CD8-positive, alpha-beta memory T cell (primary cell): ENCODE measurements at places on chromosomes 6 and 20.

DNA sequence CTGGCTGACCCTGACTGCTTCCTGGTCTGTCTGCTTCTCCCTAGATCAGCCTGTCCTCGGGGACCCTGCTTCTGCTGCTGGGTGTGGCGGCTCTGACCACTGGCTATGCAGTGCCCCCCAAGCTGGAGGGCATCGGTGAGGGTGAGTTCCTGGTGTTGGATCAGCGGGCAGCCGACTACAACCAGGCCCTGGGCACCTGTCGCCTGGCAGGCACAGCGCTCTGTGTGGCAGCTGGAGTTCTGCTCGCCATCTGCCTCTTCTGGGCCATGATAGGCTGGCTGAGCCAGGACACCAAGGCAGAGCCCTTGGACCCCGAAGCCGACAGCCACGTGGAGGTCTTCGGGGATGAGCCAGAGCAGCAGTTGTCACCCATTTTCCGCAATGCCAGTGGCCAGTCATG, 6.3 kb downstream of the NRSN2 start:
- peaks cover 9% of the 10 kb centered on the region for H3K4me1 ChIP-seq
- H3K36me3 ChIP-seq: no peaks in the 10 kb centered on the region
- no peak overlapping the region for H3K4me3 ChIP-seq
- no peaks in the 10 kb centered on the region for H3K27me3 ChIP-seq

GRCh38 chr6:43963203-43963602, 164.0 kb downstream of the MRPL14 start:
- no peaks in the 10 kb centered on the region for H3K4me1 ChIP-seq
- DNase-seq: no peak
- no peaks in the 10 kb centered on the region for H3K36me3 ChIP-seq
- H3K4me3 ChIP-seq: no peak overlapping the region
- H3K27me3 ChIP-seq: no peaks in the 10 kb centered on the region

- H3K36me3 ChIP-seq: no peaks in the 10 kb centered on the region
- no peak overlapping the region for H3K4me3 ChIP-seq
- H3K4me1 ChIP-seq: no peaks in the 10 kb centered on the region
- H3K27me3 ChIP-seq: no peaks in the 10 kb centered on the region
Observed at GRCh38 chr6:108524528-108525248, 36.0 kb upstream of the FOXO3 start.

- no peak overlapping the region for H3K27ac ChIP-seq
- H3K27me3 ChIP-seq: no peaks in the 10 kb centered on the region
- no peak overlapping the region for H3K4me3 ChIP-seq
- no peaks in the 10 kb centered on the region for H3K36me3 ChIP-seq
Observed at GRCh38 chr6:52759085-52759484, 4.2 kb downstream of the GSTA2 start.

GRCh38 chr20:32600681-32601237, 15.6 kb upstream of the NOL4L start:
- no peak overlapping the region for H3K27ac ChIP-seq
- DNase-seq: no peak
- H3K4me1 ChIP-seq: no peaks in the 10 kb centered on the region
- no peaks in the 10 kb centered on the region for H3K36me3 ChIP-seq

GRCh38 chr6:156774863-156775405, 2.2 kb upstream of the ARID1B start:
- no peak for DNase-seq
- H3K27me3 ChIP-seq: no peaks in the 10 kb centered on the region
- H3K27ac ChIP-seq: no peak overlapping the region
- H3K36me3 ChIP-seq: no peaks in the 10 kb centered on the region
- H3K4me3 ChIP-seq: no peak overlapping the region

DNA sequence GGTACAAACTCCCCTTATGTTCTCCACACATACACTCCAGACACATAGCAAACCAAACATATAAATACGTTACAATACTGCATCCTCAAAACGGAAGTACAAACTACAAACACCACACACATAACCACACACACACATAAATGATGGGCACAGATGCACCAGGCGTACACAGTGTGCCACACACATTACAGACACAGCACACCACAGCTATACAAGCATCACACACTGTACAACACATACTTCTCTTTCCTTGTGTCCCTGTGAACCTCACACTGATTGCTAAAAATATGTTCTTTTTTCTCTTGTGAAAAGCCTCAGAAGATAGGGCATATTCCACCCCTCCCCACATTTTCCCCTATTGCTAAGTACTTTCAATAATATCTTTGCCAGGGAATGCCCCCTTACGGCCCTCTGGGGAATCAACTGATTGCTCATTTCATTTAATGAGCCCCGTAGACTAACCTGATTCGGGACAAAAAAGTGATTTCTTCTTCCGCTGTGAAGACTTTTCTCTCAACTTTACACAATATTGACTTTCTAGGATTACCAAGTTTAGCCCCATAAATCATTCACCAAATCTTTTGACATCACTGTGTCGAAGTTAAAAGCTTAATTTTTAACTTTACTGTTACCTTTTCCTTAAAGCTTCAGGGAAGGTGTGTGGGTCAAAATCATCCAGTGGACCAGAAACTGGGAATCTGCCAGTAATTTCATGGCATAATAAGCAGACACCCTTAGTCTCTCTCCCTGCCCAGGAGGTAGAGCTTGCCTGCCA, at the start of gene SLC17A1:
SLC17A1 (minus strand) TSS at position 521 of the 775 bp plus-strand sequence. CDS start 1,495 bp downstream, outside the sequence.
- no peak within 1 kb of the TSS for H3K27ac ChIP-seq
- H3K27me3 ChIP-seq: no peaks in the 10 kb centered on the region
- no peaks in the 10 kb centered on the region for H3K4me1 ChIP-seq
- DNase-seq: no peak
- H3K36me3 ChIP-seq: no peaks in the 10 kb centered on the region

- no peaks in the 10 kb centered on the region for H3K4me1 ChIP-seq
- no peaks in the 10 kb centered on the region for H3K27me3 ChIP-seq
- DNase-seq: no peak
- no peak overlapping the region for H3K4me3 ChIP-seq
- no peaks in the 10 kb centered on the region for H3K36me3 ChIP-seq
Observed at GRCh38 chr6:136411453-136412354, 122.1 kb upstream of the BCLAF1 start.

DNA sequence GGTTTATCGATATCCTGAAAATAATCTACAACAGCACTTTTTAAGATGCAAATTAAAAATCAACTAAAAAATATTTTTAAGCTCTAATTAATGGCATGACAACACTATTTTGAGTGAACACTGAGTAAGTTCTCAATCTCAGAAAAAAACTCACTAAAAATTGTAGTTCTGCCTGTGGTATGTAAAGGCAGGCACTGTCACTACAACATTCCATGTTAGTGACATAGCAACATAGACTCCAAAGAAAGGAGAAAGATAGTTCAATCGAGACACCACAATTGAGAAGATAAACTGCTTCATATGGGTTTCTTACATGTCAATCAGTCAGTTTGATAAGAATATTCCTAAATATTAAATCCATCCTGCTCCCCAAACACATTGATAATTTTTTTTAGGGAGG, 38.0 kb downstream of the COL12A1 start:
- H3K27ac ChIP-seq: no peak overlapping the region
- DNase-seq: no peak
- H3K36me3 ChIP-seq: no peaks in the 10 kb centered on the region
- H3K27me3 ChIP-seq: no peaks in the 10 kb centered on the region
- no peak overlapping the region for H3K4me3 ChIP-seq

GRCh38 chr6:94362061-94362864, 942.9 kb upstream of the EPHA7 start:
- H3K4me3 ChIP-seq: no peak overlapping the region
- no peak overlapping the region for H3K27ac ChIP-seq
- DNase-seq: no peak
- no peaks in the 10 kb centered on the region for H3K36me3 ChIP-seq

DNA sequence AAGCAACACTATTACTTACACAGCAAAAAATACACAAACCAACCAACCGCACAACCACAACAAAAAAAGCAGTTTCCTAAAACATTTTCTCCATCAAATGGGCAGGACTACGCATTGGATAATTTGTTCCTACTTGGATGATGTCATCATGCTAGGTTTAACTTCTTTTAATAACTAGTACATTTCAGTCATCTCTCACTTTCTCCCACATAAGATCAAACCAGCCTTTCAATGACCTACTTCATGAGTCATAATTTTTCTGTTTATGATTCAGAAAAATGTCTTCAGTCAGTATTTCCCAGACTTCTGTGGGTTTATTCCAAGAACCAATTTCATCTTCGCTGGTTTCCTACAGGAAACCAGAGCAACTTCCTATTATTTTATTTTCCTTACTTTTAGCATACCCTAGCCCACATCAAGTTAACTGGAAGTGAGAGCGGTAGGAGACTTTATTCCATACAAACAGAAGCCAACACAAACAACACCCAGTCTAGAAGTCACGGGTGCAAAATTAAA, 134.2 kb downstream of the GMDS start:
- H3K4me3 ChIP-seq: no peak overlapping the region
- H3K27me3 ChIP-seq: no peaks in the 10 kb centered on the region
- H3K27ac ChIP-seq: no peak overlapping the region
- no peak for DNase-seq
- H3K4me1 ChIP-seq: peaks cover 10% of the 10 kb centered on the region

DNA sequence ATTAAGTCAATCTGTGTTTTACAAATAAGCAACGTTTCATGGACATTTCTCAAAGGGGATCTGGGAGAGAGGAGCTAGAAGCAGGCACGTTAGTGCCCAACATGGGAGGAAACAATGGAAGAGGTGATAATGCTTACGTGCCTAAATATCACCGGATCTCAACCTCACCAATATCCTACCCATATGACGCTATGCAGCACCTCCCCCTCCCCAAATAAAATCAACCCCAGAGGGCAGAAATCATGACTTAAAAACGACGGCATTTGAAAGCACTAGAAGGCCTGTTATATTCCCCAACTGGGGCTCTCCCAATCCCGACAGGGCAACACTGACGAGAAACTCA, 425 bp downstream of the HBS1L start:
- peaks cover 6% of the 10 kb centered on the region for H3K36me3 ChIP-seq
- no peak for DNase-seq
- H3K4me1 ChIP-seq: peaks cover 44% of the 10 kb centered on the region
- H3K4me3 ChIP-seq: peak overlapping the region; percentile 93

DNA sequence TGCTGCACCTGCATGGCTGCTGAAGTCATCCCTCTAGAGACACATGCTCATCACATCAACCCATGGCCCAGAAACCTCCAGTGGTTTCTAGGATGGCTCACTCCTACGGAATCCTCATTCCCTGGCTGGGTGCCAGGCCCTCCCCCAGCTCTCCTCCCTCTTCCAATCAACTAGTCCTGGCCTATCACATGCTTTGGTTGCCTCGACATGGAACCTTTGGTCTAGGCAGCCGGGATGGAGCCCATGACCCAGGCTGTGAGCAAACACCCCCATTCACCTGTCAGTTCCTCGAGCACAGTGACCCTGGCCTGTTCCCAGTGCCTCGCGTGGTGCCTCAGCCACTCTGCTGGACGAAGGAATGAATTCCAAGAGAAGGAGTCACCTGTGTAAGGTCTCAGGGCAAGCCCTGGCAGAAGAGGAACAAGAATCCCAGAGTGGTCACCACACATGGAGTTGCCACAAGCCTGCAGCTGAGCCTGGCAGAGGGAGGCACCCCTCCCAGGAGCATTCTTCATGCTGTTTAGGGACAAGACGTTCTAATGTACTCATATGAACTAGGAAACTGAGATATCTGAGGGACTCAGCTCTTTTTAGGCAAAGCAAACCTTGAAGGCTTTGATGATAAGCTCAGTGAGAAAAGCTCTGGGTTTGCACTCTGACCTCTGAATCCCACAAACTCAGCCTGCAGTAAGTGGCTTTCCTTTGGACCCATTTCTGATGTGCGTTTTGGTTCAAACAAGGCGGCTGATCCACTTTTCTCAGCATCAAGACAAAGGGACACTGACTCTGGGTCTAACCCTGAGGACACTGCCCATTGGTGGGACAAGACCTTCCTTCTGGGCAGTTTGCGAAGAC, 40.2 kb downstream of the PPP1R3G start:
- H3K27me3 ChIP-seq: no peaks in the 10 kb centered on the region
- H3K27ac ChIP-seq: no peak overlapping the region
- no peaks in the 10 kb centered on the region for H3K36me3 ChIP-seq
- no peak for DNase-seq
- no peak overlapping the region for H3K4me3 ChIP-seq
- H3K4me1 ChIP-seq: no peaks in the 10 kb centered on the region

DNA sequence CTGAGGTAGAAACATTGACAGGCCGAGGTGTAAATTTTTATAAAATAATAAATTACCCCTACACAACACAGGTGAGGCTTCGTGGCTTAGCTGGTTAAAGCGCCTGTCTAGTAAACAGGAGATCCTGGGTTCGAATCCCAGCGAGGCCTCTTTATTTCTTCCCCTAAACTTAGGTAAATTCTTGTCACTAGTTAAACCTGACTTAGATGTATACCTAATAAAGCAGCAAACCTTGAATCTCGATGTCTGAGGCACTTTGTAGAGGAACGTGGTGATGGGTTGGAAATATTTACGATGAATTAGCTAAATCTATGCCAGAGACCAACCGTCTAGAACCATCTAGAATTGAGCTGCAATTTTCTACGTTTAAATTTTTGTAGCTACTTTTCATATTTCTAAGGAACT, 185.6 kb downstream of the OR2B2 start:
- H3K27ac ChIP-seq: no peak overlapping the region
- H3K27me3 ChIP-seq: peaks cover 7% of the 10 kb centered on the region
- DNase-seq: no peak
- no peaks in the 10 kb centered on the region for H3K36me3 ChIP-seq
- no peaks in the 10 kb centered on the region for H3K4me1 ChIP-seq

- no peak overlapping the region for H3K27ac ChIP-seq
- H3K4me1 ChIP-seq: no peaks in the 10 kb centered on the region
- DNase-seq: no peak
- H3K27me3 ChIP-seq: no peaks in the 10 kb centered on the region
- H3K4me3 ChIP-seq: no peak overlapping the region
- no peaks in the 10 kb centered on the region for H3K36me3 ChIP-seq
Observed at GRCh38 chr6:18976966-18977365, 589.8 kb downstream of the RNF144B start.

DNA sequence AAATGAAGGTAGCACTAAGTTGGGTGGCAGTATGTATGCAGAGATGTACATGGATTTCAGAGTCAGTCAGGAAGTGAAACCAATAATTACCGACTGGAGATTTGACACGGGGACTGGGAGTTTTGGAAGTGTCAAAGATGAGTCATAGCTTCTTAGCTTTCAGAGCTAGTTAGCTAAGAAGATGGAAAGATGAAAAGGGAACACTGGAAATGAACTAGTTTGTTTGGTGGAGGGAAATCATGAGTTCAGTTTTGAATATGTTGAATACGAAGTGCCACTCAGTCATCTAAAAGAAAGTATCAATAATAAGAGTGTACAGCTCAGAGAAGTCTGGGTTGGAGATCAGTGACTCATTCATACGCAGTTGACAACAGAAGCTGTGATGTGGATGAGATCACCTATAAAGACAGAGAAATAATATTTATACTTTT, 7.5 kb downstream of the ESF1 start:
- no peak overlapping the region for H3K4me3 ChIP-seq
- H3K27me3 ChIP-seq: no peaks in the 10 kb centered on the region

- H3K27ac ChIP-seq: no peak overlapping the region
- DNase-seq: no peak
- no peaks in the 10 kb centered on the region for H3K4me1 ChIP-seq
- H3K4me3 ChIP-seq: no peak overlapping the region
Observed at GRCh38 chr20:25364180-25364788, 26.4 kb downstream of the ABHD12 start.

- no peak for DNase-seq
- H3K4me1 ChIP-seq: no peaks in the 10 kb centered on the region
- H3K27me3 ChIP-seq: no peaks in the 10 kb centered on the region
- no peak overlapping the region for H3K4me3 ChIP-seq
- H3K27ac ChIP-seq: no peak overlapping the region
Observed at GRCh38 chr20:51042064-51042463, 19.2 kb upstream of the KCNG1 start.

GRCh38 chr20:62366370-62367135, 559 bp downstream of the LAMA5 start:
- peaks cover 22% of the 10 kb centered on the region for H3K27me3 ChIP-seq
- H3K4me1 ChIP-seq: peaks cover 18% of the 10 kb centered on the region
- H3K36me3 ChIP-seq: no peaks in the 10 kb centered on the region
- H3K27ac ChIP-seq: peak overlapping the region; percentile 61
